ENCODE measurements at places on chromosomes 4 and X.

- no peak for DNase-seq
Measured at GRCh38 chrX:119398974-119399771, at the start of gene SLC25A43. SLC25A43 (plus strand) TSS chrX:119399336; CDS start chrX:119399404, 68 bp downstream.

DNA sequence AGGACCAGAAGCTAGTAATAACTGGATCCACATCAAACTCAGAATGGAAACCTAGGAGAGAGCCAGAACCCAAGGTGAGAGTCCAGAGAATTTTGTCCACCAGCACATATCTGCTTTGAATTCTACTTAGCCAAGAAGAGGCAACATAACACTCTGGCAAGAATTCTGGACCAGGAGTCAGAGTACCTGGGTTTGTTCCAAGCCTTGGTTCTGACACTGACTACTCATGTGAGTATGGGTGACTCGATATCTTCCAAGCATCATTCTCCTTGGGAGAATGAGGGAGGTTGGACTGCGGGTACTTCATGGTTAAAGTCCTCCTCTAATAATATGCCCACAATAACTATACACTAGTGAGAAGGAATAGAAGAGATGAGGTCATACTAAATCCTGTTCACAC, 144.0 kb upstream of the JADE1 start:
- no peak for DNase-seq

- no peak for DNase-seq
Measured at GRCh38 chr4:59834943-59835342, 1365.2 kb upstream of the ADGRL3 start.

- DNase-seq: no peak
Measured at GRCh38 chr4:4574792-4575191, 32.9 kb upstream of the STX18 start.

GRCh38 chr4:56686537-56687231, 5.6 kb upstream of the HOPX start:
- no peak for DNase-seq

- no peak for DNase-seq
Measured at GRCh38 chr4:30924495-30924894, 204.3 kb downstream of the PCDH7 start.

GRCh38 chr4:143185253-143186107, 763 bp downstream of the USP38 start:
- DNase-seq: no peak

DNA sequence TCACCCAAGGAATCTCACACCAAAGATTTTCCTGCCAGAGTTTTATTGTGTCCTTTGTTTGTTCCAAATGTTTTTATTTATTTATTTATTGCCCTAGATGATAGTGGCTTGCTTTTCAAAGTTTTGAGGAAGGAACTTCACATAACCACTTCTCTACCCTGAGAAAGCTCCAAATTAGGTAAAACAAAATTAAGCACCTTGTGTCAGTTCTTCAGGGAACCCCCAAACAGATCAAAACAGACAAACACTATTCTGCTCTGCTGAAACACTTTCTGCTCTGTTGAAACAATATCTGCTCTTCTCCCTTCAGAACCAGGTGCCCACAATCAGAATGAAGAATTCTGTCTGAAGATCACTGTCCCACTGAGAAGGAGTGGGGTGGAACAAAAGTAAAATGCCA, 16.5 kb upstream of the CYBB start:
- no peak for DNase-seq

- no peak for DNase-seq
Measured at GRCh38 chr4:175325230-175325629, 407.1 kb downstream of the ADAM29 start.

GRCh38 chrX:11754958-11755645, 2.9 kb upstream of the MSL3 start:
- DNase-seq: peak; percentile 42

All from NCI-H1105 (cell line).